Left hindlimb (tissue), 1 donor: ENCODE measurements at places on chromosomes 13 and 19.

GRCh38 chr13:59914556-59914955, 249.2 kb downstream of the DIAPH3 start:
- DNase-seq, result no peak

DNA sequence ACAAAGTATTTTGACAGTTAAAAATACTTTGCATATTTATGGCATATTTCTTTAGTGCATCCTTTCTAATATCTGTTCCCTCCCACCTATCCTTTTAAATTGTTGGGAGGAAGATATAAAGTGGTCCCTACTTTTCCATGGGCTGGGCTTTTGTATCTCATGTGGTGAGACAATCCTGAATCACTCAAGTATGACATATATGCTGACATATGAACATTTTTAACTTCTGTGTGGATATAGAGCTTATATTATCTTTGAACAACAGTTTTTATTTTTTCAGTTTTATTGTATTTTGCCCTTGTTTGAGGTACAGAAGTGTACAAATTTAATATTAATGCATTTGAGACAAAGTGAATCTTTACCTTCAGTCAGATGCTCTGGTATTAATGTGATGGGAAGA, 3.4 kb downstream of the ZMYM2 start:
- no peak for DNase-seq

- no peak for DNase-seq
These were observed 8.3 kb downstream of the UBAC2 start for GRCh38 chr13:99208845-99209527.

GRCh38 chr19:37988758-37989635, 82.0 kb downstream of the SIPA1L3 start:
- DNase-seq, result no peak

DNA sequence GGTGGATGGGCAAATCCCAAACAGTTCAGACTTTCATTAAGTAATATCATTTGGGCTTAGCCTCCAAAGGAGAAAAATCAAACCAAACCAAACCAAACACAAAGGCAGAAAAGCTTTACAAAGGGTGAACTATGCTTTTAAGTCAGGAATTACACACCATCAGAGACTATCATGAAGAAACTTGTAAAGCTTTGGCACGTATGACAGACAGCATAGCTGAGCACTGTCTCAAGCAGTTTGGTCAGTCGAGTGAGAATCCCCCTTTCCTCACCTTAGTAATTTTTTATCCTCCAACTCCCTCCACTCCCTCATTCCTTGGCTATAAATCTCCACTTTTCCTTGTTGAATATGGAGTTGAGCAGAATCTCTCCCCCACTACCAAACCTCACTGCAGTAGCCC, 72.1 kb downstream of the MIPEP start:
- no peak for DNase-seq

- no peak for DNase-seq
These were observed 6.5 kb upstream of the TNFSF9 start for GRCh38 chr19:6524311-6524710.

DNA sequence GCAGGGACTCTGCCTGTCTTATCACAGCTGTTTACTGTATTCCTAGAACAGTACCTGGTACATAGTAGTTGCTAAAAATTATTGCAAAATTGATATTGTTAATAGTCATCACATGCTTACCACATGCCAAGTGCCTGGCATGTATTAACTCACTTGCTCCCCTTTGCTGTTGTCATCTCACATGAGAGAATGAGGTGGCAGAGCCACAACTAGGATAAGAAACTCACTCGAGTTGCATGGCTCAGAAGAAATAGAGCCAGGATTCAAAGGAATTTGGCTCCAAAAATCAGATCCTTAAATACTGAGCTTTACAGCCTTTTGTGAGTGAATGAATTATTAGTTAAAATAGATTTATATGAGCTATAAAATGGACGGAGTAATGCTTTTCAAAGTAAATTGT, 42.6 kb downstream of the B3GLCT start:
- no peak for DNase-seq

DNA sequence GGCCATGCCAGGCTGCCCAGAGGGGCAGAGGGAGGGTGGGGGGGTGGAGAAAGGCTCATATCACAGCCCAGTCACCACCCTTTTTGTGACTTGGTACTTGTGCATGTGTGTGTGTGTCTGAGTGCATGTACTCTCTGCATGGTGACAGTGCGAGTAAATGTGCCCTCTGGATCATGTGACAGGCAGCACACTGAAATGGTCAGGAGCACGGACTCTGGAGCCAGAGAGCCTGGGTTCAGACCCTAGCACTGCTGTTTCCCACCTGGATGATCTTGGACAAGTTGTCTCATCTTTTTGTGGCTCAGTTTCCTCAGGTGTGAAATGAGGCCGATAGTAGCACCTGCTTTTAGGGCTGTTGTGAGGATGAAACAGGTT, 2.0 kb downstream of the CIC start:
- no peak for DNase-seq

GRCh38 chr13:110422913-110423688, 116.0 kb downstream of the COL4A2 start:
- no peak for DNase-seq

DNA sequence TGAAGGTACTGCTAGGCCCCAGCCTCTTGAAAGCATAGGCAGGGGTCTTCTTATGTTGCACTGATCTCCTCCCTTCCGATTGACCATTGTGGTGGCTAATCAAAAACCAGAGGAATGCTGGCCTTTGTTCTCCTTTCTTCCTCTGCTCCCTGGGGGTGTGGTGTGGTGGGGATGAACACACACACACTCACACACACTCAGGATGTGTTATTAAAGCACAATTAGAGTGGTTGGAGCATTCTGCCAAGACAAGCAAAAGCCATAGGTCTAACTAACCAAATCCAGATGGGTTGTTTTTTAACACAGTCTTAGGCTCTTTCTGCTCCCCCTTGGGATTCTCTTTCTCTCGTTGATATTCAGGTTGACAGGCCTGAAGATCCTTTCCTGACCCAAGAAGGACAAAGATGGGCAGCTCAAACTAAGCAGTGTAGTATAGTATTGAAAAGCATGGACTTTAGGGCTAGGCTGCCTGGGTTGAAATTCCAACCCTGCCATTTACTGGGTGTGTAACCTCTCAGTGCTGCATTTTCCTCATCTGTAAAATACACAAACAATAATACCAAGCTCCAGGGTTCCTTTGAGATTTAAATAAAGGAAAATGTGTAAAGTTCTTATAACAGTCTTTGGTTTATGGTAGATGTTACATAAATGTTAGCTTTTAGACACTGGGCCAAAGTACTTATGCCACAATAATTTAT, 25.5 kb upstream of the DGKH start:
- DNase-seq, result no peak

DNA sequence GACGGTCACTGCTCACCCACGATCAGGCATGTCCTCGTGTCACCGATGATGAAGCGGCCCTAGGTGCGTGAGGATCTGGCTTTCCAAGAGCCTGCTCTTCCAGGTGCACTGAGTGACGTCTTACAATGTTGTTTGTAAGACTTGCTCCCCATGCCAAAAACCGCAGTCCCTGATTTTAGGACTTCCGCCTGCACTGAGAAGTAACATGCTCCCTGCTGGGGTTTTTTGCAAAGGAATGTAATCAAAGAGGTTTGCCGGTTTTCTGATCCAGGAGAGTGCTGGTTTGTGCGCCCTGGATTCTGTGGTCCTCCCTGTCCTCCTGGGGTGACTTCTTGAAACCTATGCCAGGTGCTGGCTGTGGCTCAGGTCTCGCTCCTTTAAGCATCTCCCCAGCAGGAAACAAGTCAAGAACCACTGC, 38.8 kb downstream of the MYO9B start:
- no peak for DNase-seq

GRCh38 chr19:31947436-31948115, 397.8 kb upstream of the ZNF507 start:
- no peak for DNase-seq

DNA sequence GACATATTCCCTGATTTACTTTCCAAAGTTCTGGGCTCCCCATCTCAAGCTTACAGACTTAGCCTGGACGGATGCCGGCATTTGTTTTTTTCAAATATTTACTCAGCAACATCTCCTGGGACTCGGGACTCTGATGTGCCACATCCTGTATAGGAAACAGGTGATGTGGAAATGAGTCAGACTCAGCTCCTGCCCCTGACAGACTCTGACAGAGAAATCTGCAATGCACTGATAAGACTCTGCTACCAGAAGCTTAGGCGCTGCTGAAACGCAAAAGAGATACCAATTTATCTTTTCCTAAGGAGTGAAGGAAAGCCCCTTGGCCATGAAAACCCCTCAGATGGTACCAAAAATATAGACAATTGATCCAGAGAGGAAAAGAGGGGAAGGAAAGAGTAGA, 16.2 kb downstream of the LAIR2 start:
- DNase-seq, result no peak

GRCh38 chr19:19229701-19230100, 17.9 kb downstream of the NCAN start:
- DNase-seq, result no peak

- DNase-seq, result no peak
These were observed 261.7 kb downstream of the FGF9 start for GRCh38 chr13:21932578-21932977.

GRCh38 chr13:45180713-45181601, 19.9 kb downstream of the KCTD4 start:
- DNase-seq, result no peak

DNA sequence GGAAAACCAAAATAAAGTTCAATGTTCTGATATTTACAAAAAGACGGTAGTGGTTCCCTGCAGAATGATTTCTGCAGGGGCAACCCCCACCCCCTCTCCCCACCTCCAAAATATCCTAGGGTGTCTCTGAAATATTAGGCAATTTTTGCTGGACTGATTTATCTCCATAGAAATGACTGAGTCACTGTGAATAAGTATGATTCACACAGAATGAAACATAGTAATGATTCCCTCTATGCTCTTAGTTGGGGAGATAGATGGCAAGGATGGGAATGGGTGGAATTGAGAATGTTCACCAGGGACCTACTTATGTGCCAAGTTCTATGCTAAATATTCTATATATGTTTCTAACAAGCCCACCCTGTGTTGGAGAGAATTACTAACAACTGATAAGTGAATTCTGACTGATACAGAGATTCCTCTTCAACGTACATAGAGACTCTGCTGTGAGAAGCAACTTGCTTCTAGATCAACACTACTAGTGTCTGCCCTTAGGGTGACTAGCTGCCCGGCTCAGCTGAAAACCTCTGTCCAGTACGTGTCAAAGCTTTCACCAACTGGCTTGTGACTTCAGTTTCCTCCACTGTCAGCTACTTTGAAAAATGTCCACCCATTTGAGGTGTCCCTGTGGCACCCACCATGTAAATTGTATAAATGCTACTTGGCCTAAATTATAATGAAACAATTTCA, 38.4 kb upstream of the RAP2A start:
- no peak for DNase-seq

DNA sequence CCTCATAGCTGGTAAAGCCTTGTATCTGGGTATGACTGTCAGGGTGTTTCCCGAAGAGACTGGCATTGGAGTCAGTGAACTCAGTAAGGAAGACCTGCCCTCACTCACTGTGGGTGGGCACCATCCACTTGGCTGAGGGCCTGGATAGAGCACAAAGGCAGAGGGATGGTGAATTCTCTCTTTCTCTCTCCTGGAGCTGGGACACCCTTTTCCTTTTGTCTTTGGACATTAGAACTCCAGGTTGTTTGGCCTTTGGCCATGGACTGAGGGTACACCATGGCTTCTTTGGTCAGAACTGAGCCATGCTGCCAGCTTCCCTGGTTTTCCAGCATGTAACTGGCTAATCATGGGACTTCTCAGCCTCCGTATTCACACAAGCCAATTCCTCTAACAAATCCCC, 4.6 kb upstream of the CEACAM1 start:
- no peak for DNase-seq

DNA sequence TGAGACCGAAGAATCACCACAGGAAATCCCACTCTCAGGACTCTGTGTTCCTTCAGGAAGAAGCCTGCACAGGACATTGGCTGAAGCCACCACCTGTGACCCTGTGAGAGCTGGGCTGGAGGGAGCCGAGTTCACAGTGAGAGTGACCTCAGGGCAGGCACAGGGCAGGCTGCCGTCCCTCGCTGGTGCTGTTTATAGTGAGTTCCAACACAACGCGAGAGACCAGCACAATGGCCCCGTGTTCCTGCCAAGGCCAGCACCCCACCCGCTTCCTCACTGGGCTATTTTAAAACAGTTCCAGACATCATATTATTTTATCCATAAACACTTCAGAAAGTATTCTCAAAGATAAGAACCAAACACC, 18.4 kb upstream of the GAS6 start:
- no peak for DNase-seq

DNA sequence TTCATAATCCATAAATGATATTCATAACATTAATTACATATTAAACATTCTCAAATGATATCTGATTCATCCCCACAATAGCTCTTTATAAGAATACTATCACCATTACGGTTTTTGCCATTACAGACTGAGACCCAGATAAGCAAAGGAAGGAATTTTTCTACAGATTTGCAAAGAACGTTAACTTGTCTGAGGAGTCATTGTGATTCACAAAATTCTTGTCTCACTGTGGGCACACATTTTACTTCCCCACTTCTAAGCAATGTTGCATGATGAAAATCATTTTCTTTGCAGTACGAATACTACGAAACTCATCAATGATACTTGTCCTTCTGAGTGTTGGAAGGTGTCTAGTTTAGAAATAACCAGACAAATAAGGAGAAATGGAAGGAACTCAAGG, 70.1 kb downstream of the NALCN start:
- DNase-seq, result no peak

GRCh38 chr13:58767566-58767965, 1136.0 kb downstream of the PCDH17 start:
- DNase-seq, result no peak

DNA sequence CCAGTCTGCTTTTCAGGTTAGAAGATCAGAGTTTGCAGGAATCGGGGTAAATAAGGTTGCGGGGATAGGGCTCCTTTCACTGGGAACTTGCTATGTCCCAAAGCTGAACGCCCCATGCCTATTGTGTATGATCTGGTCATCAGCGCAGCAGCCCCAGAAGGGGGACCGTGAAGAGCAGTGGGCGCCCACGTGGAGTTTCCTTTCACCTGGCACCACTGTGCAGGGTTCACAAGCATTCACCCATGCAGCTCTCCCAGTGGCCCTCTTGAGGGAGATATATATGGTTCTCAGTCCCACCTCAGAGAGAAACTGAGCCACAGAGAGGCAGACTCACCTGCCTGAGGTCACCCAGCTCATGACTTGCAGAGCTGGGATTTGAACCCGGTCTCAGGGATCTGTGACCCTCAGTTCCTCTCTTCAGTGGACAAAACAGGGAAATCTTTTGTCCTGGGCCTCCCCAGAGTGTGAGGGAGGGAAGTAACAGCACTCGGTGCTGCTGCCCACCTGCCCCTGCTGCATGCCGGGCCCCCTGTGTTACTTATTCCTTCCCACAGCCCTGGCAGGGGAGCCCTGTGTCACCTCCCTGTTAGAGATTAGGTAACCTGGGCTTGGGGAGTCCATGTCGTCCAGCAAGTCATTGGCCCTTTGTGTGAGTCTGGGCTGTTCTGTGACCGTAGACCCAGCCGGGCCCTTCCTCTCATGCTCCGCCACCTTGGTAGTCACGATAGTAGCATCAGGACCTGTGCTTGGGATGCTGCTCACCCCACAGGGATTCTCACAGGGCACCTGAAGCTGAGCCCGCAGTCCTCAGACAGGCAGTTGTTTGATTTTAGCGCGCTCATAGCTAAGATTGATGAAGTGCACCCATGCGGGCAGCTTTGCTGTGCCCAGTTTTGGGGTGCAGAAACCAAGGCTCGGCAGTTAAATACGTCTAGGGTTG, 27.9 kb downstream of the PPP5C start:
- DNase-seq, result no peak
